ENCODE measurements at places on chromosomes 1 and 21.

- DNase-seq, result no peak
These were observed 163.2 kb downstream of the IER5 start for GRCh38 chr1:181251713-181252075.

DNA sequence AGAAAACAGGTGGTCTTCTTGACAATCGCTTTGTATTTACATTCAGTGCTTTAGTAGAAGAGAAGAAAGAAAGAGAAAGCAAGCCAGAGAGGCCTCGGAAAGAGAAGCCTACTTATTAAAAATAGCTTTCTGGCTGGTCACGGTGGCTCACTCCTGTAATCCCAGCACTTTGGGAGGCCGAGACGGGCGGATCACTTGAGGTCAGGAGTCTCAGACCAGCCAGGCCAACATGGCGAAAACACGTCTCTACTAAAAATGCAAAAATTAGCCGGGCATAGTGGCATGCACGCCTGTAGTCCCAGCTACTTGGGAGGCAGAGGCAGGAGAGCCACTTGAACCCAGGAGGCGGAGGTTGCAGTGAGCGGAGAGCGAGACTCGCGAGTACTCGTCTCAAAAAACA, 1.8 kb upstream of the SLC19A2 start:
- no peak for DNase-seq

- peak; percentile 91 for DNase-seq
These were observed 16.2 kb downstream of the GIPC2 start for GRCh38 chr1:78061825-78062523.

DNA sequence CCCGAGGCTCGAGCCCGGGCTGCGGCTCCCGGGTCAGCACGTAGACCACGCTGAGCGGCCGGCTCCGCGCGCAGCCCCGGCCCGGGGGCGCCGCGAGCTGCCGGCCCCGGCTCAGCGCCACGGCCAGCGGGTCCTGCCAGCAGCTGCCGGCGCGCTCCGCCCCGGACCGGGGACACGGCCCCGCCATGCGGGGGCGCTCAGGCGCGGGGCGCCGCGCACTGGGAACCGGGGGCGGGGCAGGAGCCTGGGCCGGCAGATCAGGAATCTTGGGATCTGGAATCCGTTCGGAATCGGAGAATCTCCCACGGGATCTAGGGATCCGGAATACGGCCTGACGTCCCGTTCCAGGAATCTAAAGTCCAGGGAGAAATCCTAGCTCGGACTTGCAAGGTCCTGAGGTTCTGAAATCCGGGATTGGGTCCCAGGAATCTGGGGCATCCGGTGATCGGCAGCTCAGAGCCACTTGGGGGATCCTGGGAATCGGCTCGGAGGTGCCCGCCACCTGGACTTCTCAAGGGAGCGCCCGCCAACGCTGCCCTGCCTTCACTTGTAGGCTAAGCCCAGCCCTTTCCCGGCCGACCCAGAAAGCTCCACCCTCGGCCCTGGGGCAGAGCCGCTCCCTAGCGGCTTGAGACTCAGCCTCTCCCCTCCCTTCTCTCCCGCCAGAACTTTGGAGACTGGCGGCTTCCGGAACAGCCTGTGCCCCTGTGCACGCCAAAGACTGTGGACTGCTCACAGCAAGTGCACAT, at the start of gene MAP3K6:
Gene MAP3K6 (minus strand): TSS at position 551 of the 749 bp plus-strand sequence. CDS start 364 bp downstream, at position 187.
- DNase-seq, result peak; percentile 81

DNA sequence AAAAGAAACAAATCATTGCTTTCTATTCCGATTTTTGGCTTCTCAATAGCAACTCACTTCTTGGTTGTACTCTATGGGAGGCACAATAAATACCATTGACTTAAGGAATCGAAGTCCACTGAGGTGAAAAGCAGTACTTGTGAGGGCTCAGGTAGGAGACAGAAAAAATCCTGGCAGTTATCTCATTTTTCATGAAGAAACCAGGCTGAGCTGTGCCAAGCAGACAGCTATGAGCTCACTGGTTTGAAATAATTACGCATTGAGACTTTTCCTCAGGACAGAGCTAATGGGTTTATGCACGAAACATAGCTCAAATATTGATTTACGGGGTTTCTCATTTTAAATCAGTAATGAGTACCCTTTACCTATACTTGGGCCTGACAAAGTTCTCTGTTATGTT, 18.5 kb downstream of the COLGALT2 start:
- DNase-seq, result no peak

Data from fibroblast of gingiva (primary cell).